ENCODE measurements at places on chromosomes 11 and 22. TPM values are rescaled to one million over a fixed set of nuclear protein-coding genes. Genes with fewer than 3 reads are reported as not detected.

Gene SPCS2
- 37.0 TPM for total RNA-seq

Gene FZD4
- total RNA-seq, result 31.9 TPM

Gene RNF214
- total RNA-seq, result 37.8 TPM

Gene RPS13
- 957 TPM for total RNA-seq
